ENCODE measurements at places on chromosomes 16 and 17.

GRCh38 chr16:47734081-47734857, 273.1 kb downstream of the PHKB start:
- DNase-seq: no peak

GRCh38 chr17:17189559-17189958, 16.6 kb downstream of the PLD6 start:
- DNase-seq: no peak

GRCh38 chr16:27779641-27780164, 229.8 kb downstream of the KATNIP start:
- peak; percentile 63 for DNase-seq

- no peak for DNase-seq
Observed at GRCh38 chr16:23520500-23520899, 10.2 kb upstream of the GGA2 start.

DNA sequence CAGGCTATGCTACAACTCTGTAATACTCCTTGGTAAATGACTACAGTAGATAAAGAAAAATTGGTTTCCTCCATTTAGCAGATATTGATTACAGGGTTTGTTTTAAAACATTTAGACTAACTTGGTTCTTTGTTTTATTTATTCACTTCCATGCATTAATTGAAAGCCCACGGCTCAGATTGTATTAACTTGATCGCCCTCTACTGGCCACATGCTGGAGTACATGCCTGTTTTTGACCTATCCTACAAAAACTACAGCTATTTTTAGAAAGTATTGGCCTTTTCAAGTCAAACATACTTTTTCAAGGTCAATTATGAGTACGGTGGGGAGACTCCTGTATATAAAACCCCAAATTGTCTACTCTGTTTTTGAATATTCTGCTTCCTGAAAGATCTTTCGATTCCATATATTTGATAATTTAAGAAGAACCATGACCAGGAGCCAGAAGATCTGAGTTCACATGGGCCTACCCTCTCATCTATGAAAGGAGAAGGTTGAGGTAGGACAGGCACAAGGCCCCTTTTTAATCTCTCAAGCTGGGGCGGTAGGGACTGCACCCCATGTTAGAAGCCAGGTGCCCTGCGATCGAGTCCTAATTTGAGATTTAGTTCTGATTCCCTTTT, 51.8 kb downstream of the CA10 start:
- peak; percentile 68 for DNase-seq

- DNase-seq: peak; percentile 24
Observed at GRCh38 chr16:86598607-86599565, 20.5 kb downstream of the FOXL1 start.

GRCh38 chr16:11492808-11493530, 93.8 kb downstream of the LITAF start:
- no peak for DNase-seq

DNA sequence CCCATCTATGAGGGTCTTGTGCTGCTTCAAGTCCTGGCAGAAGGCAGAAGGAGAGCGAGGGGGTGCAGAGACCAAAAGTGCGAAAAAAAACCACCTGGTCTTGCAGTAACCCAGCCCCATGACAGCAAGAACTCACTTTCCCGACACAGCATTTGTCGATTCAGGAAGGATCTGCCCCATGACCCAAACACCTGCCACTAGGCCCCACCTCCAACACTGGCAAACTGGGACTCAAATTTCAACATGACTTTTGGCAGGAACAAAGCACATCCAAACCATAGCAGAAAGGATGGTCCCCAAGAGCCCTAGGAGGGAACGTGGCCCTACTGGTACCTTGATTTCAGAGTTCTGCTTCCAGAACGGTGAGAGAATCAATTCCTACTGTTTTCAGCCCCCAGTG, 34.7 kb upstream of the KLHDC4 start:
- DNase-seq: no peak

GRCh38 chr17:39002991-39003715, 36.0 kb upstream of the FBXO47 start:
- DNase-seq: peak; percentile 26

GRCh38 chr16:22296225-22297113, 740 bp upstream of the POLR3E start:
- peak; percentile 28 for DNase-seq

- DNase-seq: no peak
Observed at GRCh38 chr17:7712111-7712771, 5.3 kb upstream of the DNAH2 start.

- no peak for DNase-seq
Observed at GRCh38 chr17:45914047-45914717, 19.8 kb downstream of the MAPT start.

DNA sequence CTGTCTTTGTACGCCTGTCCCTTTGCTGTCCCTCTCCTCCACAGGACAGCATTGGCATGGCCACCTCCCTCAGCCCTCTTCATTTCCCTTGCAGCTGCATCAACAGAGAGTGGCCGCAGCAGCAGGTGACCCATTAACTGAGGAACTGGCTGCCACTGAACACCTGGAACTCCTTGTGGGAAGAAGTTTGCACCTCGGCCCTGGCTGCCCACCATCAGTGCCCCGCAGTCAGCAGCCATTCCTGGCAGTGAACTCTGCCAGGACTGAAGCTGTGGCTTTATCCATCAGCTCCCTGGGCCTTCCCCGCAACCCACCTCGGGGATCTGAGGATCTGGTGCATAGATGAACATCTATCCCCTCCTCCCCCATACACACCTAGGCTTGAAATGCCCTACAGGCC, 13.1 kb upstream of the RNF135 start:
- DNase-seq: no peak

GRCh38 chr16:57643147-57643874, 14.9 kb downstream of the ADGRG1 start:
- peak; percentile 74 for DNase-seq

- DNase-seq: no peak
Observed at GRCh38 chr16:22813948-22814710, at the start of gene HS3ST2. HS3ST2 (plus strand) TSS chr16:22814162; CDS start chr16:22814611, 449 bp downstream.

DNA sequence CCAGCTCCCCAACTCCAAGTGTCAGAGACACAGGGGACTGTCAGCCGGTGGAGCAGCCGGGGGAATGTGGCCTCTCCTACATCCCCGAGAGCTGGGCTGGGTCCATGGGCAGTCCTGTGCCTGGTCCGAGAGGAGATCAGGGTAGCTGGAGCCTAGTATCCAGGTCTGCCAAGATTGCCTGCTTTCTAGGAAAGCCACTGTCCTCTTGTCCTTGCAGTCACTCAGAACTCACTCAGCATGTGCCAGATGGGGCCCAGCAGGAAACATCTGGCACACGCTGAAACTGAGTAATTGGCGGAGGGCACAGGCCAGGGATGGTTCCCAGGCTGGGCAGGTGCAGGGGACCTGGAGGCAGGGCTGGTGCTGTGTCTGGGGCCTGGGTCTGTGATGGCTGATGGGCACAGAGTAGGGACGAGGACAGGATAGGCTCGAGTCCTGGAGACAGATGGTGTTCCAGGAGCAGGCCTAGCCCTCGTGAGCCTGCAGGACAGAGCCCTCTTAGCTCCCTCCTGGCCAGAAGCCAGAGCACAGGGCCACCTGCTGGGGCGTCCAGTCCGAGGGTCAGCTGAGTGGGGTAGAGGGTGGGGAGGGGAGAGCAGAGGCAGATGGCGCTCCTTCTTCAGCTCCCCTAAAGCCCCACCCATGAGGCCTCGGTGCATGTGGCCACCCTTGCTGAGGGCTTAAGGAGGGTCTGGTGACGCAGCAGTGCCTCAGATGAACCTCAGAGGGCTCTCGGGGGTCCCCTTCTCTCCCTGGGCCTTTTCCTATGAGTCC, 31.1 kb downstream of the ADCY7 start:
- DNase-seq: no peak

GRCh38 chr16:81752876-81753227, 26.2 kb upstream of the PLCG2 start:
- no peak for DNase-seq

- DNase-seq: no peak
Observed at GRCh38 chr16:1961651-1962067, 2.3 kb downstream of the NDUFB10 start.

DNA sequence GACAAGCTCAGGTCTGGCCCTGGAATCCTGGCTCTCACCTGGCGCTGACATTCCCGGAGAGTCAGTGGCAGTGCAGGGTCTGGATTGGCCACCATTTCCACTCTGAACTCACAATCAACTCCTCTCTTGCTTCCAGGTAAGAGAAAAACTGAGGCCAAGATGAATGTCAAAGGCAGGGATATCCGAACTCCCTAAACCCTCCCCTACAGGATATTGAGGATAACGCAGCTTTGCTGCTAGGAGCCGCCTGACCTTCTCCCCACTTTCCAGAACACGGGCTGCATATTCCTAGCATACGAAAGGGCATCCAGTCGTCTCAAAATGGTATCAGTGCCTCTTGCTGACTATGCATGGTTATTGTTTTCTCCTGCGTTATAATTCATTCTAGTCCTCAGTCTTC, 473.4 kb downstream of the SOX9 start:
- no peak for DNase-seq

GRCh38 chr16:1290063-1290501, 19.4 kb upstream of the UBE2I start:
- no peak for DNase-seq

GRCh38 chr16:11107780-11108465, 148.1 kb downstream of the SOCS1 start:
- DNase-seq: peak; percentile 84

DNA sequence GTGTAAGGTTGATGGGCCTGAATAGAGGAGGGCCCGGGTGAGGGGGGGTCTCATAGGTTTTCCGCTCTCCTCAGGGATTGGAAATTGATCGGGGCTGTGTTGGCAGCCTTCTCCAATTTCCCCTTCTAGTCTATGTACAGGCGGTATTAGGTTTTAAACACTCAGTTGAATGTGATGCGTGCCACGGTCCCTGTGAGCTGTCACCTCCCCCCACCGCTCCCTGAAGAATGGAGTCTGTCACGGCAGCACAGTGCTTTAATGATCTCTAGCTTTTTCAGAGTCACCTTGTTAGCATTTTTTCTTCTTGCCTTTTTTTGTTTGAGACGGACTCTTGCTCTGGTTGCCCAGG, 800 bp downstream of the COX4I1 start:
- DNase-seq: peak; percentile 57

DNA sequence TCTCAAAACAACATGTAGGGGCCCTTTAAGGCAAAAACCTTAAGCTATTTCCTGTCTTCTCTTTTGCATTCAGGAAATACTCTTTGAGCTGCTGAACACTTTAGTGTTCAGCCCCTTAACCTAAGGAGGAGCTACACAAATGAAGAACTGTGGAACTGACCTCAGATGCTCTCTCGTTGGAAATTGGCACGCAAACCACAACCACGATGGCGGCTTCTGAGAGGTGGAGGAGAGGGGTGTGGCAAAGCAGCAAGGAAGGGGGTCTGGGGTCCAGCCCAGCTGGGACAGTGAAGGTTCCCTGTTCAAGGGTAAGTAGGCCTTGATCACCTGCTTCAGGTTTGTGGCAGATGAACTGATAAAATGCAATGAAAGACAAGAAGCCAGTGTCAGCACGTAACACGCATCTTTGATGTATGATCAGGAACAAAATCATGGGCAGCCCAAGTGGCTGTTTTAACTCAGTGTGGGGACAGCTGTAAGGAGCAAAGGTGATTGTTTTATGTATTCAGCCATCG, 291.6 kb upstream of the TNRC6C start:
- DNase-seq: no peak

- no peak for DNase-seq
Observed at GRCh38 chr16:35144212-35144932, 1685.0 kb downstream of the TP53TG3F start.

DNA sequence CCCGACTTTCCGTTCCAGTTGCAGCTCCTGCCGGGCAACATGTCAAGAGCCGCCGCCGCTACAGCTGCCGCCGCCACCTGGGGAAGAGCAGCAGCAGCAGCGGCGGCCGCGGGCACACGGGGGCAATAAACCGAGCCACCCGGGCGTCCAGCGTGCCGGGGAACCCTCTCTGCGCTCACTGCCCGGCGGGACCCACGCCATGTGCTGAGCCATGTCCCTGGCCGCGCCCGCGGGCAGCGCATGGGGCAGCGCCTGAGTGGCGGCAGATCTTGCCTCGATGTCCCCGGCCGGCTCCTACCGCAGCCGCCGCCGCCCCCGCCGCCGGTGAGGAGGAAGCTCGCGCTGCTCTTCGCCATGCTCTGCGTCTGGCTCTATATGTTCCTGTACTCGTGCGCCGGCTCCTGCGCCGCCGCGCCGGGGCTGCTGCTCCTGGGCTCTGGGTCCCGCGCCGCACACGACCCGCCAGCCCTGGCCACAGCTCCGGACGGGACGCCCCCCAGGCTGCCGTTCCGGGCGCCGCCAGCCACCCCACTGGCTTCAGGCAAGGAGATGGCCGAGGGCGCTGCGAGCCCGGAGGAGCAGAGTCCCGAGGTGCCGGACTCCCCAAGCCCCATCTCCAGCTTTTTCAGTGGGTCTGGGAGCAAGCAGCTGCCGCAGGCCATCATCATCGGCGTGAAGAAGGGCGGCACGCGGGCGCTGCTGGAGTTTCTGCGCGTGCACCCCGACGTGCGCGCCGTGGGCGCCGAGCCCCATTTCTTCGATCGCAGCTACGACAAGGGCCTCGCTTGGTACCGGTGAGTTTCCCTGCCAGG, 604 bp downstream of the HS3ST3B1 start:
- peak; percentile 47 for DNase-seq

GRCh38 chr17:28029044-28029443, 13.4 kb upstream of the NLK start:
- no peak for DNase-seq

DNA sequence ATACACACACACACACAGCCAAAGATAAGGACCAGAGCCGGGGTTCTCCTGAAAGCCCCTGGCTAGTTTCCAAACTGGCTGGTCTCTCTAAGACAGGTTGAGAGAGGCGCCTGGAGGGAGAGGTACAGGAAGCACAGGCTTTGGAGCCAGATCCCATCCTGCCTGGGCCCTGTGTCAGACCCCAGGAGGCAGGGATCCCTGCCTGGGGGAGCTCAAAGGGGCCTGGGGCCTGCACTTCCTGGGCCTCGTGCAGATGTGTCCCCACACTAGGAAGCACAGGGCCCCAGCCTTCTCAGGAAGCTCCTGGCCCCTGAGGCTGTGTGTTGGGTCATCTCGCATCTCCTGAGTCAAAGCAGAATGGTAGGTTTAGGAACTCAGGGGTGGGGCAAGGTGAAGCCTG, 16.0 kb downstream of the SLC5A10 start:
- peak; percentile 63 for DNase-seq

DNA sequence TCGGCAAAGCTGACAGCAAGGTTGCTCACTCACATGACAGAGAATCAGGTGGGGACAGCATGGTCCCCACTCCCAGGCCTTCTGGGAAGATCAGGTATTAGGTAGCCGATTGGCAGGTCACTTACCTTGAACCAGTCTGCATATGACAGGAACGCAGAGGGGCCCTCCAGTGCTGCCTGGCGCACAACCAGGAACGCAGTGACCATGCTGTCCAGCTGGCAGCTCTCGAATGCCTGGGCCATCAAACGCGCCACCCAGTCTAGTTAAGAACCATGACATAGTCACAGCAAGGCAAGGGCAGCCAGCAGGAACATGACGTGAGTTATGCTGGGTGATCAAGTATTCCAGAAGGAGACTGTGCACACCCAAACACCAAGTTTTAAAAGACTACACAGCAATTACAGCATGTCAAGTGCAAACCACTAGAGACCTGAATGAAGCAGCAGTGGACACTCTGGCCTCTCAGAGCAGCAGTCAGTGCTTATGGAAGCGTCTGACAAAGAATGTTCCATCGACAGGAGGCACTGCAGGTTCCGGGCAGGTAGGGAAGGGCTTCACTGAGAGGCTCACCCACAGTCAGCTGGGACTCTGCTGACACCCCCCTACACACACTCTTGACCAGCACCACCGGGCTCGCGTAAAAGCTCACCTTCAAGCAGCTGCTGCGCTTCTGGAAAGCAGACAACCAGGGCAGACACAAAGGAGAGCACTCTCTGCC, 25.0 kb downstream of the FANCA start:
- no peak for DNase-seq

Data from ELR (cell line).